MG63 (cell line): ENCODE measurements at places on chromosomes 7 and 10. TPM values are rescaled to one million over a fixed set of nuclear protein-coding genes. Genes with fewer than 3 reads are reported as not detected.

The ZNF3 gene
- 11.0 and 39.4 TPM in 2 replicates for total RNA-seq

The GJD4 gene
- not detected in 2 replicates for total RNA-seq

The LIPN gene
- total RNA-seq = 0.10 TPM in 1 of 2 replicates, not detected in the other

GRCh38 chr7:43727494-43727893, 1.8 kb downstream of the COA1 start:
- DNase-seq = no peak

DNA sequence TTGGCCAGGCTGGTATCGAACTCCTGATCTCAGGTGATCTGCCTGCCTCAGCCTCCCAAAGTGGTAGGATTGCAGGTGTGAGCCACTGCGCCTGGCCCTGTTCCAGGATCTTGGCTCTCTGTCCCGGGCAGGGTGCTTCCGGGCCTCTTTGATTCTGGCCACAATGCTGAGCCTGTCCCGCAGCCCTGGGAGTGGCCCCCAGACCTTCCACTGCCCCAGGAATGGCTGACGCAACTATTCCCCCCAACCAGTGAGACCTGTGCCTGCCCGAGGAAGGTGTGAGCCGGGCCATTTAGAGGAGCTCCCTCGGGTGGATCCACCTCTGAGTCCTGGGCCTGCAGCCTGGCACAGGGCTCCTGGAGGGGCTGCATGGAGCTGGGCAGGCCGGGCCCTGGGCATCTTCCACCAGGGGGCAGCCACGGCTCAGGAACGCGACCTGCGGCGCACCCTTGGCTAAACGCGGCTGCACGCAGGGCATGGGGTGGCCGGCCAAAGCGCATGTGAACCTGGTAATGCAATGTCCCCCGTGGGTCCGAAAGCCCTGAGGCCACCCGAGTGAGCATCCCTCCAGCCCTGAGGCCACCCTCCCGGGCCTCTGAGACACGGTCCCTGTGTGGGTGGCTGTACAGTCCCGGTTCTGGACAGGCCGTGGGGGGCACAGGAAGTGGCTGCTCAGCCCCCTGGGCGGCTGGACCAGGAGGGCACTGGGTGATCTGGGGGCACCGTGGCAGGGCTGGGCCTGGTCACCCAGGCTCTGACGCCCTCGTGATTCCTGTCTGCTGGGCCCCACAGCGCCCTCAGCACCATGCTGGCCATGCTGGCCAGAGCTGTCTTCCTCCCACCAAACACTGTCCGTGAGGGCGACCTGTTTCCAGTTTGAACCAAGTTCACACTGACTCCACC, 24.8 kb downstream of the GRIFIN start:
- peak; percentile 79 for DNase-seq

DNA sequence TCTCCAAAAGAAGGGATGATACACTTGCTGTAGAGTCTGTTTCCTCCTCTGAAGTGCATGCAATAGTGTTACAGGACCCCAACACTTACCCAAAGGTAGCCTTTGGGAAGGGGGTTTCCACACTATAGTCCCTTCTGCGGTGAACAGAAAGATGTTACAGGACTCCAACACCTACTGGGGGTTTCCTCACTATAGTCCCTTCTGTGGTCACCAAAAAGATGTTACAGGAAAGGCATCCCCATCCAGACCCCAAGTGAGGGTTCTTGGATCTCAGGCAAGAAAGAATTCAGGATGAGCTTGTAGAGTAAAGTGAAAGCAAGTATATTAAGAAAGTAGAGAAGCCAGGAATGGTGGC, 69.2 kb upstream of the PIK3CG start:
- no peak for DNase-seq

GRCh38 chr10:25912866-25913265, 21.2 kb upstream of the MYO3A start:
- no peak for DNase-seq

GRCh38 chr7:116431787-116432526, 67.6 kb upstream of the CAV2 start:
- DNase-seq = no peak

GRCh38 chr7:20249920-20250319, 32.7 kb upstream of the MACC1 start:
- peak; percentile 43 for DNase-seq

DNA sequence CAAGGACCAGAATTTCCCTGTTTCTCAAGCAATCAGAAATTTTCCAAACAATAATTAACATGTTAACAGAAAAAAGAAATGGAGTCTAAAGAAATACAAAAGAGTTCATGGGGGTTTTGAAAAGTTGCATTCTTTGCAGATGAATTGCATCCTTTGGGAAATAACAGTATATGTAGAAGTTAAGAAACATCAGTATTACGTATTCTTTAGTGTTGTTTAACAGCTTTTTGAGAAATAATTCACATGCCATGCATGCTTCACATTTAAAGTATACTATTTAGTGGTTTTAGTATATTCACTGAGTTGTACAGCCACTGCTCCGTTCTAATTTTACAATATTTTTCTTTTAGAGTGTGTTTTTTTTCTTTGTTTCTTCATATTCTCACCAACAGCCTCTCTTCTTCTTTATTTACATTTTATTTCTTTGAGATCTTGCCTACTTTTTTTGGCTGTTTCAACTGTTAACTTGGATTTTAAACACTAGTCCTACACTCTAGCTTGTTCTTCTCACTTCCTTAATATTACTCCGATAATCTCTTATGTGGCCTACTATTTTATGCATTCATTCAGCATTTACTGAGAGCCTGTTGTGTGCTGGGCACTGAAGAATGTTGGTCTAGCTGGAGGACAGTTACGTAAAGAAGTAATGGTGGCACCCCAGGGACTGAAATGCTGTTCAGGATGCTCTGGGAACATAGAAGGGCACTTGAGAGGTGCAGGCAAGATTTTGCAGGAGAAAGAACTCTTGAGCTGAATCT, 330.1 kb downstream of the EXOC4 start:
- no peak for DNase-seq

GRCh38 chr10:75397496-75398199, 3.9 kb downstream of the ZNF503 start:
- no peak for DNase-seq

DNA sequence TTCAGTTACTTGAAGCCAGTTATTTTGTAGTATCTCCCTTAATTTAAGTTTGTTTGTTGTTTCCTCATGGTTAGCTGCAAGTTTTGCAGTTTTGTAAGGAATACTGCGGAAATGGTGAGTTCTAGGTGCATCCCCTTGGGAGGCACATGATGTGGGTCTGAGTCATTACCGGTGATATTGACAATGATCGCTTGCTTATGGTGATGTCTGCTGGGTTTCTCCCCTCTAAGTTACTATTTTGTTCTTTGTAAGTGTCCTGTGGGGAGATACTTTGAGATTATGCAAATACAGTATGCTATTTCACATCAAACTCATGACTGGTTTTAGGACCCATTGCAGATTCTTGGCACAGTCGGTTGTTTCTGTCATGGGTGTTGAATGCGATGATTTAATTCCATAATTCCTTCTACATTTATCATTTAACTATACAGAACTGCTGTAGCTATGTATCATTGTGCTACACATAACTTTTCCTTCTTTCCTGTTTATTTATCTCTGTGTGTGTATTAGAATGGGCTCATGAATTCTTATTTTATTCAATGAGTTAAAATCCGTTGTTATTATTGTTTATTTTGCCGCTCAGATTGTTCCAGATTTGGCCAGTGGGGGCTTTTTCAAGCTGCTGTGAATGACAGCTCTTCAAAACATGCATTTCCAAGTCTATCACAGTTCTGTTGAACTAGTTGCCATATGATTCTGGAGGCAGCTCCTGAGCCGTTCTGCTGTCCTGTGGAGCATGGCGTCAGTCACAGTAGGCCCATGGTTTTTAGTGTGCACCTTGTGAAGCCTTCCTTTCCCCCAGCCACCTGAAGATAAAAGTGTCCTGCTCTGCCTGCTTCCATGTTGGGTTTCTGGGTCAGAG, 18.4 kb downstream of the TSPAN14 start:
- DNase-seq = peak; percentile 62

- DNase-seq = no peak
Observed at GRCh38 chr10:48470115-48470892, 134.6 kb downstream of the ARHGAP22 start.

DNA sequence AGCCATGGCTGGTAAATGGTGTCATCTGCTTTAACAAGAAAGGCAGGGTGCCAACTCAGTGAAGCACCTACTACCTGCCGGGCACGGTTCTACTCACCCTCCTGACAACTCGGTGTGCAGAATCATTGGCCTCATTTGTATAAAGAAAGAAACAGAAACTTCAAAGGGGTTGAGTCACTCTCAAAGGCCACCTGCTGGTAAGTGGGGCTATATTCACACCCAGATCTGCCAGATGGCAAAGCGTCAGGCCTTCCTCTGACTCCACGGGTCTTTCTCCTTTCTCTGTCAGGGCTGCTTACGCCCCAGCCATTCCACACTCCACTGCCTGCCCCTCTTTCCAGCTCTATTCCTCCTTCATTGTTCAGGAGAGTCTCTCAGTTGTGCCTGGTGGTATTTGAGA, 309.2 kb downstream of the GFRA1 start:
- DNase-seq = peak; percentile 65

DNA sequence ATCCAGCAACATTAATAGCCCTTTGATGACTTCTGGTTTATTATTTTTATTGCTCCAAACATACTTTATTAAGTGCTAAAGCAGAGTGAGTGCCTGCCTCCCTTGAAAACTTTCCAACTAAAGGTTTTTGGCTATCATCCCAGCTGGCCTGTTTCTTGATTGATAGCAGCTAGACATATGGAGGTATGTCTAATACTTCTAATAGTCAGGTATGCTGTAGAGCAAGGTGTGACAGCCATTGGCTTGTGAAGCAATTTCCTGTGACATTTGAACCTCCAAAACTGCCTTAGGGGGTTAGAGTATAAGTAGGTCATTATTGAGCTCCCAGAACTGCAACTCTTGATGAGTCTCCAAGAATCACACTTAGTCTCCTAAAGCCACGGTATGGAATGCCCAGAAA, 55.8 kb downstream of the LOXL4 start:
- no peak for DNase-seq

DNA sequence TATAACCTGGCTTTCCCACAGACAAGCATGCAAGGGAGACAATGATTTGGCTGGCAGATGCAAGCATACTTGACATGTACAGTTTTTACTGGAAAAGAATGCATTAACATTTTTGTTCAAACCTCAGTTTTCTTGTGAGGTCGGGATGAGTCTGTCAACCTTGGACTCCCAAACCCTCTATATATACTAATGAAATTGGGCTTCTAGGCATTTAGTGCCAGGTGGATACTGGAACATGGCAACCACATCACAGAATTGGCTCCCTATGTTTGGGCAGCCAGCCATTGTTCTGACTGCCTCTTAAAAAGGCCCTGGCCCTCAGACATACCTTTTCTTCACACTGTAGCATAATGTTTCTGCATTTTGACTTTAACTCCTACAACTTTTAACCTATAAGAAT, 39.1 kb downstream of the CDK6 start:
- peak; percentile 43 for DNase-seq

- DNase-seq = no peak
Observed at GRCh38 chr10:108709927-108710722, 1213.2 kb downstream of the XPNPEP1 start.

GRCh38 chr7:74202841-74203556, 6.8 kb upstream of the LAT2 start:
- DNase-seq = peak; percentile 9

DNA sequence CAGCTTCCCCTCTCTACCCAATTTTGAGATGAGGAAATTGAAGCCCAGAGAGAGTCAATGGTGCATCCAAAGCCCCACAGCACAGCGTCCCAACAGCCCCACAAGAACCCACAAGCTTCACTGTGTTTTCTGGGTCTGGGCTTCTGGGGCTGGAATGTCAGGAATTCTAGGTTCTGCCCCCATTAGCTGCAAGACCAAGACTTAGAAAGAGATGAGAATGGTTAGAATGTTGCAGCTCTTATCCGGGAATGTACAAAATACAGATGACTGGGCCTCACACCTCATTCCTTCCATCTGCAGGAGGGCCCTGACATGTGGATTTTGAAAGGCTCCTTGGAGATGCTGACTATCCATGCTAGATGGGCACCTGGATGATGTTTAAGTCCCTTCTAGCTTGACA, 6.0 kb upstream of the SGPL1 start:
- no peak for DNase-seq
